ENCODE measurements at places on chromosomes 7 and 10.

- no peak for DNase-seq
Observed at GRCh38 chr10:131838966-131839742, 61.7 kb upstream of the PPP2R2D start.

DNA sequence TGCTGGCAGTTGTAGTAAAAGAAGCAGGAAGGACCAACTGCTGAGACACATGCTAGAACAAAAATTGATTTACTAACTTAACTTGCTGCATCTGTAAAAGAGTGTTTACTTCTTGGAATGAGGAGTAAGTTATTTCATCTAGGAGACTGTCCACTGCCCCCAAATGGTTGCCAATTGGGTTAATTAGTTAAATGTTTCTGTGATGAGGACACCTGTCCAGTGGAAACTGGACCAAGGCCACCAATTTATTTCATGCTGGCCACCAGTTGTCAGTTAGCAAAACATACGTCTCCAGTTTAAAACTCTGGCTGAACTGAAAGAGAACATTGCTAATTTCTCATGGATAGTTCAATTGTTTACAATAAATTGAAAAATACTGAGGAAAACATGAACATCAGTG lies 191.7 kb downstream of the PPP1R9A start:
- DNase-seq: no peak

DNA sequence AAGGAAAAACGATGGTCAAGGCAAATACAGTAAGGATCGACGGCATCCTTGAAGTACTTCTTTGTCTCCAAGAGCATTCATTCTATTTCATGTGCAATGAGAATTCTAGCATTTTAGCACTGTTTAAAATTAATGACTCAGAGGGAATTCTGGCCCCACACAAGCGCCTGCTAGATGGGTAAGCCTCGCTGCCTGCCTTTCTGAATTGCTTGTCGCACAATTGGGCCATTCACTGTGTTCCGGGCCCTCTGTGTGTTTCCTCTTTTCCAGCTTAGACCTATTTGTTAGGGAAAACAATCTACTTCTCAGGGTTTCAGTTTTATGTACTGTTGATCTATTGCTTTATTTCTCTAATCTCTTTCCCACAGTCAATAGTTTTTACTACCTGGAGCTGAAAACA lies 204.7 kb upstream of the ZNF32 start:
- DNase-seq: no peak

DNA sequence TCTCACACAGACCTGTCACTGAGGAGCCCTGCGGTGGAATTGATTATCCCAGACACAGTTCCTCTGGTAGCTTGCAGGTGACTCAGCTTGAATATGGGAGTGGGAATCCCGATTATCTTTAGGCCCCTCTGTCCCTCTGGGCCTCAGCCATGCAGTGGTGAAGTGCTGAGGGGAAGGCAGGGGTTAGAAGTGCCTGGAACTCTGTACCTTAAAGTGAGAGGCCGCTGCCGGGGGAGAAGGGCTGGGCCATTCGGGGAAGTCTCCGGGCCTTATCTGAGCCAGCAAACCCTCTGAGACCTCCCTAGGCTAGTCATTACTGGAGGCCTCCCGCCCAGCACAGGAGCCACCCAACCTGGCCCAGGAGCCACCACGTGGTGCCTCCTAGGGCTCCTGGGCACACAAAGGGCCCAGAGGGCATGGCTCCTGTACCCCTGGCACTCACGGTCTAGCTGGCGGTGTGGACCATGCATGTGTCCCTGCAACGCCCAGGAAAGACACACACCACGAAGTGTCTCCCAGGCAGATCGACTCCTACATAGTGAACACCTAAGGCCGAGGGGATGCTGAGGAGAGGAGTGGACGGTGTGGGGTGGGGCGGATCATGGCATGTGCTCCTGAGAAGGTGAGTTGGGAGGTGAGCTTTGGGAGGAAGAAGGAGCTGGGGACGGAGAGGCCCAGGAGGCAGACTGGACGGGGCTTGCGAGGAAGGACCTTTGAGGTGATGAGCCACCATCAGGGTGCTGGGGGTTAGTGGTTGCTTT lies 56.2 kb downstream of the HK1 start:
- DNase-seq: no peak

DNA sequence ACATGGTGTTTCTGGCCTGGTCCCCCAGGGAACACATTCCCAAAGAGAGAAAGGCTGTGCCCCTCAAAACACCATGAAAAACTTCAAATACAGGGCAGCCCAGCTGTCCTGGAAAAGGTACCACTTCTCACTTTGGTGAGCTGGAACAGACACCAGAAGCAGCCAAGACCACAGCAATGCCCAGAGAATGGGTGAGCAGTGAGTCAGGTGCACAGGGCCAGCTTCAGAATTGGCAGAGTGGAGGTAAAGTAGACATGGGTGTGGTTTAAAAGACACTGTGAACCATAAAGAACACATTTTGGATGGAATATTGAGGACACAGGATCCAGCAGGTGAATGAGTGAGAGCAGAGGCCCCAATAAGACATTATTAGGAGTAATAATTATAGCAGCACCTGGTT lies 51.3 kb downstream of the FAM13C start:
- DNase-seq: no peak

DNA sequence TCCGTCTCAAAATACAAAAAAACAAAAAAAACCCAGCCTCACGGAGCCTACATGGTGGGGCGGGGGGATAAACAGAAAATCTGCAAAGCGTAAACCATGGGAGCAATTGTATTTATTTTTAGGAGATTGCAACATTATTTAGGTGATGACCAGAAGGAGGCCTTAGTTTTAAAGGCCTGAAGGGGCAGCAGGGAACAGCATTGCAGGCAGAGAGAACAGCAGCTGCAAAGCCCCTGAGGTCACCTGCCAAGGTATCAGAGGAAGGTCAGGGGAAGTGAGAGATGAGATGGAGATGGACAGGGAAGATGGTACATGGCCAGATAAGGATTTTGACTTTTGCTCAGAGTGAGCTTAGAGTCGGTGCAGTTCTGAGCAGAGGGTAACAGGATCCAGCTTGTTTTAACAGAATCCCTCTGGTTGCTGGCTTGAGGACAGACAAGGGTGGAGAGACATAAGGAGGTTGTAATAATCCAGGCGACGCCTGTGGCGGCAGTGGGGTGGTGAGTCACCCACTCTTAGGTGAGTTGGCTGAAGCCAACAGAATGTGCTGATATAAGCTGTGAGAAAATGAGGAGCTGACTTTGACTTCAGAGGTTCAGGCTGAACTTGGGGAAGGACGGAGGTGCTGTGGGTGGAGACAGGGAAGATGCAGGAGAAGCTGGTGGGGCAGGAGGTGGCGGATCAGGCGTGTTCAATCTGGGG lies 82.3 kb upstream of the GTF2I start:
- no peak for DNase-seq

GRCh38 chr10:79275431-79275851 lies 71.8 kb upstream of the PPIF start:
- DNase-seq: no peak

DNA sequence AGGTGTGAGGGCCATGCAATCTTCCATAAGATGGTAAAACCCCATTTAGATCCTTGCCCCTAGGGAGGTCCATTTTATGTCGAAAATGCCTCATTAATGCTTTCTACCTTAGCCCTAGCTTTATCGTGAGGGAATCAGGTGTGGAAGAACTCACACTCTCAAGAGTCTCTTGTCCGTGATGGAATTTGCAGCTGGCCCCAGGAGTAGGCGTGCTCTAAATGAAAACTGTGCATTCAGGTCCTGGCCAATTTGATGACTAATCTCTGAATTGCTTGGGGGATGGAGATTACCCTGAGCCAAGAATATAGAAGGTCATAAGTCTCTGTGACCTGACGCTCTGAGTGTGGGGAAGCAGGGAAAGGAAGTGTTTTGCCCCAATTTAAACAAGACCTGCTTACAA lies 6.6 kb downstream of the C10orf90 start:
- no peak for DNase-seq

DNA sequence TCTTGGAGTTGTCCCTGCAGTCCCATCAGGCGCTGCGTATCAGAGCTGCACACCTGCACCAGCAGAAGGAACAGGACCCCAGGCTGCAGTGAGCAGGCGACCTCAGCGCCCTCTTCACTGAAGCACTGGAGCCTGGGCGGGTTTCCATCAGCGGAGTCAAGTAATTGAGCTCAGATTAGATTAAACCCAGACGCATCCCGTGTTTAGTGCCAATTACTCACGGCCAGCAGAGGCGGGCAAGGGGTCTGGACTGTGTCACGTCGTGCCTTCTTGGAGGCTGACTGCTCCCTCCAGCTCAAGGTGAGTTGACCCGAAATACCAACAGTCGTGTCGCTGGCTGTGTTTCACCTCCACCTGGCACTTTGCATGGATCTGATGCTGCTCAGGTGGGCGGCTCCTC lies 123.6 kb downstream of the CXCL12 start:
- DNase-seq: no peak

GRCh38 chr10:51079331-51079730 lies 5.0 kb downstream of the PRKG1 start:
- no peak for DNase-seq

DNA sequence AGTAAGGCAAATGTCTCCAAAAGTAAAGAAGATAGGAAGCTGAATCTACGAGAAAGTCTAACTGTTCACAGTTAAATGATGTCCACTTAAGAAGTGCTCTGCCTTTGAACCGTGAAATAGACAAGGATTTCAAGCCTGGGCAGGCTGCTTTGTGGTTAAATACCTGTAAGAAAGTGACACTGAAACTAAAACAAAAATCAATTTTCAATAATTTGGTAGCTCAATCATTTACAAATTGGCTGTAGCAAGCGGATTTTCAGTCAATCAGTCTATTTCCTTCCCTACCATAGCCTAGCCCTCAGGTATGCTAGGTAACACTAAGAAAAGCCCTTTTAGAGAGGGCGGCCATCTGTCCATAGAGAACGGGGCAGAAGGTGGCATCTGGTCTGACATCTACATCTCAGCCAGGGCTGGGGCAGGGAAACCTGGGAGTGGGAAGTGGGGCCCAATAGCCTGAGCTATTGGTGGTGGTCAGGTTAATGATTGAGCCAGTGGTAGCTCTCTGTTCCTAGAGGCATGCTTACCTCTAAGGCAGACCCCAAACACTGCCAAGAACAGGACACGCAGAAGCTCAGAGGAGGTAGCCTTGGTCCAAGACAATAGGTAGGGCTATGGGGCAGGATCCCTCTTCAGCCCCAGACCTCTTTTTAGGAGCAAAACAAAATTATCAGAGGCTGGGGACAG lies 223.2 kb downstream of the CCSER2 start:
- no peak for DNase-seq

DNA sequence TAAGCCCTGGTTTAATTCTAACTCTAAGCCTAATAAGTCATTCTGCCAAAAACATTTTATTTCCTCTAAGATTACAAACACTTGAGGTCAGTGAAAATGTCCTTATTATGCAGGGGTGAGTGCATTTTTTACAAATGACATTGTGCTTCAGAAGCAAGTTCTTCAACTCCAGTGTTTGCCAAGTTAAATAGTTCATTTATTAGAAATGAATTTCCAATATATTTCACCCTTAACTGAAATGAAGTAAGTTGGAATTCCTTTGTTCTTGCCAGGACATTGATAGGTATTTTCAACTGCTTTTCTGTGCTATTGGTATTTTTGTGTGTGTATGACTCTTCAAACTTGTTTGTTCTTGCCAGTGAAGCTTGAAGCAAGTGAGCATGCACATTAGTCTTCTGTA lies 89.5 kb upstream of the CCDC6 start:
- no peak for DNase-seq

- no peak for DNase-seq
Observed at GRCh38 chr10:123463181-123463580, 203.0 kb upstream of the GPR26 start.

- no peak for DNase-seq
Observed at GRCh38 chr7:66099232-66099550, 15.5 kb upstream of the CRCP start.

GRCh38 chr7:51067757-51068156 lies 248.9 kb downstream of the COBL start:
- DNase-seq: peak; percentile 39

DNA sequence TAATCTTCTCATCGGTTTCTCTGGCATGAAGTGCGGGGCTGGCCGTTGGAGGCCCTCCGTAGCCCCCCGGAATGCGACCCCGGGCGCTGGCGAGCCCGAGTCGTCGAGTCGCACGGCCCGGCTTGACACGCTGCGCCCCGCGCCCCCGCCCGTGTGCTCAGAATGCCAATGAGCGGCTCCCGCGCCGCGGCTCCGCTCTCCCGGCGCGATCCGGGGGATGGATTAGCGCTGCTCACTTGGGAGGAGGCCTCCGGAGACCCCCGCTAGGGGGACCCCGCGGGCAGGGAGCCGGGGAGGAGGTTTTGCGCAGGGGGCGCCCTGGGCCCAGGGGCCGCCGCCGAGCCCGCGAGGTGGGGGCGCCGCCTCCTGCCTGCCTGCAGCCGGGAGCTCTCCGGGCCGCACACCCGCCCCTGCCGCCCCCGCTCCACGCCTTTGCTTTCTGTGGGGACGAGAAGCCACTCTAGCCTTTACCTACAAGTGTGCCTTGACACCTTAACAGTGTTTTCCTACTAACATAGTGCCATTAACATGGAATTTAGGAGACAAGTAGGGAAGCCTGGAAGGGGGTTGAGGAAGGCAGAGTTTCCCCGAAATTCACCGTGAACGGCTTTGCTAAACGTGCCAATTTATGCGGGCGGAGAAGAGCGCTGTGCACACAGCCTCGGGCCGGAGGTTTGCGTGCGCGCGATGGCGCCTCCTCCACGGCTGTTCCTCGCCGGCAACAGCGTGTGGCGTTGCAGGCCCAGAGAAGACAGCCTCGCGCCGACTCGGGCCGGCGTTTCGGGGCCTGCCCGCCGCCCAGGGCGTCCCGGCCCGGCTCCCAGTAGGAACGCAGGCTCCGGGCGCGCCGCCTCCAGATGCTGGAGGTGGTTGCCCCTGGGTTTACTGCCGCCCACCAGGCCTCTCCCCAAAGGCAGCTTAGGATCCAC lies 7.1 kb downstream of the SHH start:
- peak; percentile 56 for DNase-seq

DNA sequence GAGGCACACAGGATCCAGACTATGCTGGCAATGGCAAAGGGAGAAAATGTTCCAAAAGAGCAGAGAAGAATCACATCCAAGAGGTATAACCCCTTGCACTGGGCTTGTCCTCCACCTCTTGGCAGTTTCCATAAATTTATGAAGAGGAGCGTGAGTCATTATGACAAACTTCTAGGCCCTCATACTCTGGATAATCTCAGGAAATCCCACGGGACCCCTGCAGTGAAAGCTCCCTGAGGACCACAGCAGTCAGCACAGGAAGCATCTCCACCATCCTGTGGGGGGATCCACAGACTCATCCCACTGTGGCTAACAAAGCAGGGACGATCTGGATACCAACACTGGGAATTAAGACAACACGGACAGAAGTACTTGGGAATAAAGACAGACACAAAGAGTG lies 30.3 kb upstream of the GPAM start:
- DNase-seq: no peak

GRCh38 chr7:159034394-159034793 lies 110.3 kb downstream of the VIPR2 start:
- no peak for DNase-seq

DNA sequence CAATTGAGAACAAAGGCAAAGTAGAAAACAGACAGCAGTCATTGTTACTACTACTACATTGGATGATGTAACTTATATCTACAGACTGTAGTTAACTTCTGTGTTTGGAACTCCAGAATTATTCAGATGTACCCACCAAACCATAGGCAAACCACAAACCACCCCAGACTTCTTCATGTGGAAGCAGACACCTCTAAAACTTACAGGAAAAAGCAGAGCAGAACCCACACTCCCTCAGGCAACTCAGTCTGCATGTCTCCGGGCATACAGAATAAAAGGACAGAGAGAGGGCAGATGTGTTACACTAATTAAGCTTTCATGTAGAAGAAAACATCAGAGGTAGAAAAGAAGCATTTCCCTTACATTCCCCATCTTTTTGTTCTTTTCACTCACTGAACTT lies 9.0 kb downstream of the LSM5 start:
- DNase-seq: no peak

GRCh38 chr7:104883248-104883717 lies 130.7 kb upstream of the KMT2E start:
- DNase-seq: no peak

- DNase-seq: no peak
Observed at GRCh38 chr10:121154846-121155245, 303.7 kb downstream of the WDR11 start.

Data from activated CD8-positive, alpha-beta memory T cell treated with anti-CD3 and anti-CD28 coated beads, Interleukin-2, amount 50 U/mL, for 4 hours (primary cell).